ENCODE measurements at places on chromosomes 7 and 10.
A peak's percentile ranks its signal among the peaks of the same experiment; 100 is the strongest.

- no peak for DNase-seq
Measured at GRCh38 chr10:59456199-59456598, 93.8 kb upstream of the FAM13C start.

- no peak for DNase-seq
Measured at GRCh38 chr7:30921540-30922401, 10.1 kb downstream of the AQP1 start.

DNA sequence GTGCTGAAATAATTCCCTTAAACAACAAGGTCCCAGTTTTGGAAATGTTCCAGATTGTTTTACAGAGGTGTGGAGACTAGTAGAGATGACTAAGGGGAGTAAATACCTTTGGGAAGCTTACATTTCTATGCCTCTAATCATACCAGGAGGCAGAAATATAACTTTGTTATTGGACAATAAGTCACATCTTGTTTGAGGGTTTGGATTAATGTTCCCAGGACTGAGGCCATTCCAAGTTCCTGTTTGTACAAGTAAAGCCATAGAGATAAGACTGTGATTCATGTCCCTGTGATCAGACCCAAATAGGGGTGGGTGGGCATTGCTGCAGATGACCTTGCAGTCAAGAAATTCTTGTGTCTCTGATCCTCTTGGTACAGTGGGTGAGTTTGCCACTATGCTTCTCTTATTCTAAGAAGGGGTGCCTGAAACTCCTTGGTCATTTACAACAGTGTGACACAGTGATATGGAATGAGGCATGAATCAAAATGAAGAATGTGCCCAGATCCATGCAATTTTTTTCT, 508.3 kb downstream of the SORCS3 start:
- no peak for DNase-seq

- DNase-seq: no peak
Measured at GRCh38 chr10:5364890-5365338, at the start of gene UCN3. Gene UCN3 (plus strand): TSS chr10:5364966. CDS start chr10:5373721, 8,755 bp downstream.

DNA sequence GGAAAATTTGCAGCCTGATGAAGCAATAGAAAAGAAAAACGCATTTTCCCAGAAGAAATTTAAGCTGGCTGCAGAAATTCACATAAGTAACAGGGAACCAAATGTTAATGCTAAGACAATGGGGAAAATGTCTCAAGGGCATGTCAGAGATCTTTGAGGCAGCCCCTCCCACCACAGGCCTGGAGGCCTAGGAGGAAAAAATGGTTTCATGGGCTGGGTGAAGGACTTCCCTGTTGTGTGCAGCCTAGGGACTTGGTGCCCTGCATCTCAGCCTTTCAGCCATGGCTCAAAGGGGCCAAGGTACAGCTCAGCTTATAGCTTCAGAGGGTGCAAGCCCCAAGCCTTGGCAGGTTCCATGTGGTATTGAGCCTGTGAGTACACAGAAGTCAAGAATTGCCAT, 476.1 kb upstream of the DPP6 start:
- no peak for DNase-seq

- DNase-seq: no peak
Measured at GRCh38 chr10:124596962-124597845, 135.6 kb downstream of the LHPP start.

DNA sequence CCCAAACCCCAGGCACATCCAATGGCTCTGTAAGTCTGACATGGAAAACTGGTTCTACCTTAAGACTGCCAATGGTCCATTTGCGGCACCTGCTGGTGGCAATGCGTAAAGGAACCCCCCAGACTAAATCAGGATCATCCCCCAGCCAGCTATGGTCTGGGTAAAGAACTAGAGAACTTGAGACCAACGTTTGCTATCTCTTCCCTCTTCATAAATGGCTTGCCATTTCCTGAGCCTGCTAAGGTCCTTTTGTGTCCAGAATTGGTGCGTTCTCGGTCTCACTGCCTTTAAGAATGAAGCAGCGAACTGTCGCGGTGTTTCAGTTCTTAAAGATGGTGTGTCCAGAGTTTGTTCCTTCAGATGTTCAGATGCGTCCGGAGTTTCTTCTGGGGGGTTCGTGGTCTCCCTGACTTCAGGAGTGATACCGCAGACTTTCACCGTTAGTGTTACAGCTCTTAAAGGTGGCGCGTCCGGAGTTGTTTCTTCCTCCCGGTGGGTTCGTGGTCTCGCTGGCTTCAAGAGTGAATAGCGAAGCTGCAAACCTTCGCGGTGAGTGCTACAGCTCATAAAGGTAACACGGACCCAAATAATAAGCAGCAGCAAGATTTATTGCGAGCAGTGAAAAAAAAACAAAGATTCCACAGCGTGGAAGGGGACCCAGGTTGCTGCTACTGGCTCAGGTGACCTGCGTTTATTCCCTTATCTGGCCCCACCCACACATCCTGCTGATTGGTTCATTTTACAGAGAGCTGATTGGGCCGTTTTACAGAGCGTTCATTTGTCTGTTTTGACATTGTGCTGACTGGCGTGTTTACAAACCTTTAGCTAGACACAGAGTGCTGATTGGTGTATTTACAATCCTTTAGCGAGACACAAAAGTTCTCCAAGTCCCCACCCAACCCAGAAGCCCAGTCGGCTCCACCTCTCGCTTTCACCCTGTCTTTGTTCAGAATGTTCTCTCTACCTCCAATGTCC, 95.4 kb downstream of the ELMO1 start:
- peak; percentile 65 for DNase-seq

DNA sequence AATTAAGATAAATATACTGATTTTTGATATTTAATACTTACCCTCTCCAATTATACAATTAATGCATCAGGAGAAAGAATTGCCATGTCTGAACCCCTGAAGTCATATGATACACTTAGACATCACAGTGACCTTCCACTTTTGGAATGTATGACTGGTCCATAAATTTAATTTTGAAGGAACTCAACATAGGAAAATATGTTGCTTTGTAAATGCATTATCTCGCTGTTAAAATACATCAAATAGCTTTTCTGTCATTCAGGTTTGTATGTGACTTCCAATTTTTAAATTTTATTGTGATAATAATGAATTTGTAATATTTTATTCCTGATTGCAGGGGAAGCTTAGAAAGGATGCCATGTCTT, 631.9 kb upstream of the ANKRD30A start:
- no peak for DNase-seq

GRCh38 chr10:33917069-33917780, 582.8 kb upstream of the NRP1 start:
- DNase-seq: no peak

- DNase-seq: no peak
Measured at GRCh38 chr7:43625980-43626379, 43.1 kb downstream of the STK17A start.

- DNase-seq: peak; percentile 12
Measured at GRCh38 chr7:85750454-85750949, 563.6 kb upstream of the SEMA3D start.

DNA sequence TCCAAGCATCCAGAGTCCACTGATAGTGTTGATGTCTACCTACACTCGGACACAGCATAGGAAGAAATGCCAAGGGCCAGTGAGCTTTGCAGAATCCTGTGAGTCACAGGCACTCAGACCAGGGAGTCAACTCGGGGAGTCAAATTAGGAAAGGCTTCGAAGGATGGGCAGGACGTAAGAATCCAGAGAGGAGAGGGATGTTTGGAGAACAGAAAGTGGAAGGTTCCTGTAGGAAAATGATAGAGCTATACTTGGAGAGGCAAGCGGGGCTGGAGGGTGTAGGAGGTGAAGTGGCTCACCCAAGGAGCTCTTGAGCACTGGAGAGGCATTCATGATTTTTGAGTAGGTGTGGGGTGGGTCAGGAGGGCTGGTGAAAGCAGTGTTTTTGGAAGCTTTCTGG, 3.0 kb downstream of the ZYX start:
- DNase-seq: peak; percentile 28

DNA sequence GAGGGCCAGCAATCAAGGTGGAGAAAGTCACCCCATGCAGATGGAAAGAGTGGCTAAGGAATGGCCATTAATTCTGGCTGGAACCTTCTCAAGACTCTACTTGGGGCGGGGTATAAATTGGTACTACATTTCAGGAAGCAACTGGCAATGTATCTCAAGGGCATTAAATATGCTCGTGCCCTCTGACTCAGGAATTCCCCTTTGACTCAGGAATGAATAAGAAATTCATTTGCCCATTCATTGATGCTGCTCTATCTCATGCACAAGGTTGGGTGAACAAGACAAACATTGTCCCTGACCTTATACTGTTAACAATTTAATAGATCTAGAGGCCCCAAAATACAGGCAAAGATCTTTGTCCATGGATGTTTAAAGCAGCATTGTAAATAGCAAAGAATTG, 188.1 kb downstream of the MYOF start:
- no peak for DNase-seq

- peak; percentile 26 for DNase-seq
Measured at GRCh38 chr7:96837593-96837992, 127.9 kb upstream of the SEM1 start.

DNA sequence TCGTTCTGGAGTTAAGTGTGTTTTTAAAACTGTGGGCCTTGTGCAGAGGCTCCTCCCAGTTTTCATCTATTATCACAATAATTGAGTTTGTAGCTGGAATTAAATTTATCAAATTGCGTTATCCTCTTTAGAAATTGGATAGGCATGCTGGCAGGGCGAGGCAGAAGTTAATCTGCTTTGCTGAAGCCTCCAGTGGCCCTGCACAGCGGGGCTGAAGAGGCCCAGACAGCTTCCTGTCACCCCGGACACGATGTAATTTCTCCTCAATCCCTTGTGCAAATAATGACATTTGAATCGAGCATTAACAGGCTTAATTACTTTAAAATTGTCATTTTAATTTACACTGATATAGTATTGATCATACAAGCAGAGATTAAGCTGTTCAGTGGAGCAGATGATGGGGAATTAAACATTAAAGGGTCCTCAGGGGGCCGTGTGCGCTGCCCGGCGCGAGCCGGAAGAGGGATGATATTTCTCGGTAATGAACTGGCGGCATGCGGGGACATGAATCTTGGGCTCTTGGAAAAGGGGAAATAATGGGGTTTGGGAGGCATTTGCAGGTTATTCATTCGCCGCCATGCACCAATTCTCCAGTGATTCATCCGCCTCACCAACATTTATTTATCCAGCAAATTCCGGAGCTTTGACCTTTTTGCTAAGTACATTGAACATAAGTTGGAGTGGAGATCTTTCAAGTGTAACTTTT, 118.5 kb downstream of the NKX6-2 start:
- no peak for DNase-seq

DNA sequence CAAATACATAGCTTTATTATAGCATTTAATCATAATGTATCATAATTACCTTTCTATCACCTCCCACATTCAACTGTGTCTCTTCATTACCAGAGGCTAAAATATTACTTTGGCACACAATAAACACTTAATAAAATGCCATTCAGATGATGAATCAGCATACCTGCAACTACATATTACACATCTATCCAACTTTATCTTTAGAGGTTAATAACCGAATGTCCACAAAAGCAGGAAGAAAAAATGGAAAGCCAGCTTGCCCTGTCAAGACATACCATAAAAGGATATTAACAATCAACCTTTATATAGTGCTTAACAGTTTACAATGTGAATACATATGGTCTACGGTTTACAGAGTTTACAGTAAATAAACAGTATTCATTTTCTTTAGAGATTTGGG, 12.7 kb downstream of the CACUL1 start:
- no peak for DNase-seq

GRCh38 chr7:124027236-124027635, 5.6 kb downstream of the TMEM229A start:
- DNase-seq: no peak

DNA sequence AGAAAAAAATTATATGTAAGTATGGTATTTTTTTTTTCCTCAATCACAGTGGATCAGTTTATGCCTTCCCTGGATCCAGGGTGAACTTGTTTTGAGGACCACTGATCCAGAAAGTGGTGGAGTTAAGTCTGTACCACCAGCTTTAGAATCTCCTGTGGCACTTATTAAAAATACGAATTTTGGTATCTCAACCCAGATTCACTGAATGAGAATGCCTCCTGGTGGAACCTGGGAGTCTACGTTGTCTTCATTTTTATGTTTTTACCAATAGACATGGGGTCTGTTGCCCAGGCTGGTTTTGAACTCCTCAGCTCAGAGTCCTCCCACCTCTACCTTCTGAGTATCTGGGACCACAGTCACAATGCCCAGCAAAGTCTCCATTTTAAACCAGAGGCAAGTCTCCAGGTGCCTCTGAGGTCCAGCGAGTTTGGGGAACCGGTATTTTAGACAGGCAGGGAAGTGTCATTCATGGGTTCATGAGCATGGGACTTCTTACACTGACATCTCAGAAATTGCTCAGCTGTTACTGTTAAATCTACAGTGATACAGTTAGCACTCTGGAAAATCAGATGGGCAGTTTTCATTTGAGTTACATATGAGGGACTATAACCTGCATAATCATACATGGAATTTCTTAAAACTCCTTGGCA, 200.9 kb downstream of the AUTS2 start:
- DNase-seq: no peak

- no peak for DNase-seq
Measured at GRCh38 chr10:17386616-17387075, 67.7 kb downstream of the ST8SIA6 start.

DNA sequence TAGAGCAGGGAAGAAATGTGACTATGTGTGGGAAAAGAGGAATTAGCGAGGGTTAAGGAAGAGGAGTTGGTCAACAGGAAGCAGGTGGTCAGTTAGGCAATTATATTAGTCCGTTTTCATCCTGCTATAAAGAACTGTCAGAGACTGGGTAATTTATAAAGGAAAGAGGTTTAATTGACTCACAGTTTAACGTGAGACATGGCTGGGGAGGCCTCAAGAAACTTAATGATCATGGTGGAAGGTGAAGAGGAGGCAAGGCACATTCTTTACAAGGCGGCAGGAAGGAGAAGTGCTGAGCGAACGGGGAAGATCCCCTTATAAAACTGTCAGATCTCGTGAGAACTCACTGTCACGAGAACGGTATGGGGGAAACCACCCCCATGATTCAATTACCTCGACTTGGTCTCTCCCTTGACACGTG, 35.0 kb downstream of the RAMP3 start:
- peak; percentile 53 for DNase-seq

DNA sequence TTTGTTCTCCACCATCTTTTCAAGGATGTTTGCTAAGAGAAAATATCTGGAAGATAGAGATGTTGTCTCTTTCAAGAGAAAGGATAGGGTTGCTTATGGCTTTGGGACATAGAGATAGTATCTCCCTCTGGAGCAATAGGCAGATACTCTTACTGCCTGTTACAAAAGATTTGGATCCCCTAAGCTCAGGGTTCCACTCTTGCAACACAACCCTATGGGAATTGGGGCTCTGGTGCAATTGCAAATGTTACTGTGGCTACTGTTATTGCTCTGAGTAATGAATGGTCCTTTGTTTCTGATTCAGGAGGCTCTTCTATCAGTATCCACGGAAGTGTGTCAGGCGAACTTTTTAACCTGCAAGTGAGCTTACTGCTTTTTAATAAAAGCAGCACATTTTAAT, 88.8 kb downstream of the GPR85 start:
- DNase-seq: no peak

DNA sequence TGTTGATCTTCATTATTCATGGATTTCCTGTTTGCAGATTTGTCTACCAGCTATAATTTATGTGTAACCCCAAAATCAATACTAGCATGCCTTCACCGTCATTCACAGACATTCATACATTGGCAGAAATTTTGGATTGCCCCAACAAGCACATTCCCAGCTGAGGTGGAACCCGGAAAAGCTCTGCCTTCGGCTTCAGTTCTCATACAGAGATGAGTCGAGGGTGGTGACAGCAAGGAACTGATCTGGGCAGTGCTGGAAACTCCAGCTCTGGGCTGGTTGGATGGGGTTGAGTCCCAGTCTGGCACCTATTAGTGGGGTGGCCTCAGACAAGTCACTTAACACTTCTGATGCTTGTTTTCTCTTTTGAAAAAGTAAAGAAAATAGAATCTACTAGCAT, 267.5 kb downstream of the SNX13 start:
- DNase-seq: no peak
